ENCODE measurements at places on chromosomes 5 and 9. TPM values are rescaled to one million over a fixed set of nuclear protein-coding genes. Genes with fewer than 3 reads are reported as not detected.

MZB1 gene
- total RNA-seq: 0.28 TPM

PDE6A gene
- 0.17 TPM for total RNA-seq

AK8 gene
- total RNA-seq: 1.0 TPM

OLFM1 gene
- total RNA-seq: 12.3 TPM

SLC35D2 gene
- total RNA-seq: 20.8 TPM

KCNN2 gene
- total RNA-seq: 5.2 TPM

All from heart right ventricle (tissue), 16 donors.